Activated CD8-positive, alpha-beta T cell treated with anti-CD3 and anti-CD28 coated beads for 36 hours (primary cell): ENCODE measurements at places on chromosomes 3 and 15. TPM values are rescaled to one million over a fixed set of nuclear protein-coding genes. Genes with fewer than 3 reads are reported as not detected.

- DNase-seq: no peak
These were observed 136.3 kb downstream of the LRRK1 start for GRCh38 chr15:101055411-101055810.

GRCh38 chr3:115186351-115187148 lies 39.5 kb upstream of the ZBTB20 start:
- DNase-seq: no peak

DNA sequence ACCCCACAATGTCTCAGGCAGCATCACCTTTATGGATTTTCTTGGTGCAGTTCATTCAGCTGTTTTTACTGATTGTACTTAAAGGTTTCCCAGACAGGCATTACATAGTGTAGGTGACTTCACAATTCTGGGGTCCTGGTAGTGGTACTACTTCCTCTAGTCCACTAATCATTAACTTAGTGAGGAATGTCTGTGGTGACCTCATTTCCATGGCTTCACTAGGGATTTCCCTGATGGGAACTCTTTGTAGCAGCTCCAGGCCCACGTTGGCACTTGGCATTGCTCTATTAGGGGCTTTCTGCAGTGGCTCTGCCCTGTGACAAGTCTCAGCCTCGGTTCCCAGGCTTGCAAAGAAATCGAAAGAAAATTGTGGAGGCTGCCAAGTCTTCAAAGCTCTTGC lies 48.1 kb upstream of the NPAP1 start:
- DNase-seq: no peak

DNA sequence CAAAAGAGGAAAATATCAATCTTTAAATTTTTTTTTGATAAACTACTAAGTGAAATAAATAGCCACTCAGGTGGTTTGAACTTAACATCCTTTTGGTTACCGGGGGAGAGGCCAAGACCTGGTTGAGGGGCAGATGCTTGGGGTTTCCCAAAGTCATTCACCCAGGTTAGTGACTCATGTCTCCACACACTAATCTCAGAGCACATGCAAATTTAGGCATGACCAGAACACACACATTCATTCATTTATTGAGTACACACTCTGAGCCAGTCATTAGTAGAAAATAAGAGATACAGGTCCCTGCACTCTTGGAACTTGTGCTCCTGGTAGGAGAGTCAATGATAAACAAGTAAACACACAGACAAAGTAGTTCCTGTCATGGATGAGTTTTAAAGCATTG lies 7.3 kb downstream of the ILDR1 start:
- DNase-seq: peak; percentile 50

DNA sequence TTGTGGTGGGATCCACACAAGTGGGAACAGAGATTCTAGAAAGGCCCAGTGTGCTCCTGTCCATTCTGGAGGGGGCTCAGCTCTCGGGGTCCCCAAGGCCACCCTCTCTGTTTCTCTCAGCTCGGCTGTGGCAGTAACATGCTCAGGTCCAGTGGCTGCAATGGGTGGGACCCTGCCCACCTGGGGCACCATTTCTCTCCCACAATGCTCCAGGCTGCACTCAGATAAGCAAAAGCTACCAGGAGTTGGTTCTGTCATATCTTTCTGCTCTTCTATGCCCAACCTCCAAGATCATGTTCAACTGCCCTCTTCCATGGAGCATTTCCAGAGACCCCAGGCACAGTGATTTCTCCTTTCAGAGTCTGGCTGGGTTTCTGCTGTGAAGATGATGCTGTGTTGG lies 40.8 kb downstream of the ITGA11 start:
- DNase-seq: no peak

- DNase-seq: peak; percentile 73
These were observed 596 bp downstream of the PRKAR2A start for GRCh38 chr3:48847053-48847503.

GRCh38 chr15:83462026-83462425 lies 14.9 kb downstream of the SH3GL3 start:
- no peak for DNase-seq

- peak; percentile 64 for DNase-seq
These were observed 753 bp downstream of the INAFM2 start for GRCh38 chr15:40323953-40324937.

DNA sequence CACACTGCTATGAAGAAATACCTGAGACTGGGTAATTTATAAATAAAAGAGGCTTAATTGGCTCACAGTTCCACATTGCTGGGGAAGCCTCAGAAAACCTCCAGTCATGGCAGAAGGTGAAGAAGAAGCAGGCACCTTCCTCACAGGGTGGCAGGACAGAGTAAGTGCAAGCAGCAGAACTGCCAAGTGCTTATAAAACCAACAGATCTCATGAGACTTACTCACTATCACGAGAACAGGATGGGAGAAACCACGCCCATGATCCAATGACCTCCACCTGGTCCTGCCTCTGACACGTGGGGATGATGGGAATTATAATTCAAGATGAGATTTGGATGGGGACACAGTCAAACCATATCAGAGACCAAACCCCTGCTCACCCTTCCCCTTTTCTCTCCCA lies 75.0 kb downstream of the TRIM69 start:
- no peak for DNase-seq

DNA sequence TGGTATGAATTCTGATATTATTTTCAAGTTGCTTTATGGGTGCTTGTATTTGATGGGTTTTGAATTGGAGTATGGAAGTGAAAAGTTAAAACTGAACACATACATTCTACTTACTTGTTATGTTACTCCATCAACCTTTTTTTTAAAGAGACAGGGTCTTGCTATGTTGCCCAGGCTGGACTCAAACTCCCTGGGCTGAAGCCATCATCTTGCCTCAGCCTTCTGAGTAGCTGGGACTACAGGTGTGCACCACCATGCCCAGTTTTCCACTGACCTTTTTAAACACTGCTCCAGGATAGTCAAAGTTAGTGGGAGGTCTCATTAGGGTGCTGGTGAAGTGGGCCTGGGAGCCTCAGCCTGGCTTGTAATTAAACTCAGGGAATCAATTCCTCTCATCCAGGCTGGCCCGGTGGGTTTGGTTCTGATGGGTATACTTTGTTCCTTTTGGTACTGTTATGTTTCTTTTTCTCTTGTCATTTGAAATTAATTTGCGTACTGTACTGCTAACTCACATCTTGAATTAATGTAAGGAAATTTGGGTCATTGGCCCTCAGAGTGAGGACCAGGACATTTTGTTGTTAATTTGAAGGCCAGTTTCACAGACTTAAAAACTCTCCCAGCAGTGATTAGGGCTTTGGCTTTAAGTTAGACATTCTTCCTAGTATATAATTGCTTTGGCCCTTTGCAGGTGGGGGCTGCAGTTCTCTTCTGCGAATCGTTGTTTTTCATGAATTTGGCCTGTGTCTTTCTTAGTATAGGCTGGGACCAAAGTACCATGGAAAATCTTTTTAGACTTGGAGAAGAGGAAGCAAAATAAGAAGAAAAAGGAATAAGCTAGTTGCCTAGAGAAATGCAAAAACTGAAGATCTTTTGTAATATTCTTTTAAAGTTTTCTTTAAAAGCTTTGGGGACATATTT lies 66.9 kb downstream of the FNDC3B start:
- DNase-seq: no peak

- DNase-seq: no peak
These were observed 60.8 kb downstream of the GREM1 start for GRCh38 chr15:32778391-32779176.

Gene ALG1L2
- total RNA-seq: 0.60 TPM

Gene ADAMTS9
- total RNA-seq: not detected

Gene SCN11A
- not detected for total RNA-seq

Gene SPTSSB
- not detected for total RNA-seq

Gene PIERCE2
- not detected for total RNA-seq

Gene GLT8D1
- 34.0 TPM for total RNA-seq

Gene RAB6B
- 2.0 TPM for total RNA-seq

Gene NR2E3
- not detected for total RNA-seq

Gene PRR23C
- not detected for total RNA-seq

Gene ZPLD1
- total RNA-seq: not detected
